ENCODE measurements at places on chromosomes 11 and 22.

DNA sequence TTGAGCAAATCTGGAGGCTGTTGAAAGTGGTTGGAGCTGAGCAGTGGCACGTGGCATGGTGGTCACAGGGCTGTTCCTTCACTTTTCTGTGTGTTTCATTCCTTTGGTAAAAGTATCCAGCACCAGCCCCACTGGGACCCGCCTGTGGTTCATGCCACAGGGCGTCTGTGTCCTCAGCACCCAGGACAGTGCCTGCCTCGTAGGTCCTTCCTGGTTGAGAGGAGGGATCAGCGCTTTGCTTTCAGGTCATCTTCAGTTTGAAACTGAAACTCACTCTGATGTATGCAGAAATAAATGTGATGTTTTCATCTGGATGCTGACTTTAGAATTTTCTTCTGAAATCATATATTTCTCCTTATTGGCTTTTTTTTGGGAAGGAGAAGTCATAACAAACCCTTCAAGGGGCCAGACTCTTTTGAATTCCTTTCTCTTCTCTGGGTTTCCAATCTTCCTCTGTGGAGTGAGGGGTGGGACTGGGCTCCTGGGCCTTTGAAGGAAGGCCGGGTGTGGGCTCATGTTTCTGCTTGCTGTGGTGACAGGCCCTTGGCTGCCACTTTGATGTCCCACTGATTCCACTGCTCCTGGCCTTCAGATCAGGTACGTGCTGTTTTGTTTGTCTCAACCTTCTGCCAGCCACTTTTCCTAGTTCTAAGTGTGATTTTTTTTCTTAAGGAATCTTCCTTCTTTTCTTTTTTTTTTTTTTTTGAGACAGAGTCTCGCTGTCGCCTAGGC is 26.2 kb downstream of the TBC1D22A start:
- peak; percentile 34 for DNase-seq

- DNase-seq = no peak
These were observed 530.8 kb downstream of the BUD13 start for GRCh38 chr11:116242006-116242405.

GRCh38 chr11:58923300-58923788 is 15.9 kb upstream of the GLYATL1 start:
- no peak for DNase-seq

GRCh38 chr11:12686246-12687060 is 12.2 kb downstream of the TEAD1 start:
- no peak for DNase-seq

- DNase-seq = no peak
These were observed 450.1 kb upstream of the B3GAT1 start for GRCh38 chr11:134862105-134862502.

DNA sequence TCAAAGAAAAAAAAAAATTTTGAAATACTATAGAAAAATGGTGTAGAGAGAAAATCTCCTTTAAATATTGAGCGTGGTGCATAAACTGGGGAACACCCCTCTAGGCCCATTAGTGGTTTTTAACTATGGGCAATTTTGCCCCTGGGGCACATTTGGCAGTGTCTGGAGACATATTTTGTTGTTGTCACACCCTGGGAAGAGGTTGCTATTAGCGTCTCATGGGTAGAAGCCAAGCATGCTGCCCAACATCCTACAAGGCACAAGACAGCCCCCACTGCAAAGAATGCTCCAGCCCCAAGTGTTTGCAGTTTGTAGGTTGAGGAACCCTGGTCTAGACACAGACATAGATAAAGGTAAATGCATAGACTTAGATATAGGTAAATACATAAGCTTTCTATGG is 92.6 kb downstream of the KIAA1671 start:
- no peak for DNase-seq

DNA sequence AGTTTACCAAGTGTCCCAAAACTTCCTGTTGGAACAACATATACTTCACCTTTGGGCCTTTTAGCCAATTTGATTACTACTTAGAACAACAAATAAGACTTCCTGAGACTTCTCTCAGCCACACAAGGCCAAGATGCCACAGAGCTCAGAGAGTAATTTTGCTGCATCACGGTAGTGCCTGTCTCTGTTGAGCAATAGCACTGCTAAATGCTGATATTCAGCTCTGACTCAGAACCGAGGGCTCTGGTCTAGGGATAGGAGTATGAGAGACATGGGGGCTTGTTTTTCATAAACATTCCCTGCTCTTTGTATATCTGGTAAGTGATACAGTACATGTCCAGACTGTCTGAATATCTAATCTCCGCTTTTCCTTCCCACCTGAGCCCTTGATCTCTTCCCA is 260.4 kb upstream of the ARHGAP20 start:
- DNase-seq = no peak

DNA sequence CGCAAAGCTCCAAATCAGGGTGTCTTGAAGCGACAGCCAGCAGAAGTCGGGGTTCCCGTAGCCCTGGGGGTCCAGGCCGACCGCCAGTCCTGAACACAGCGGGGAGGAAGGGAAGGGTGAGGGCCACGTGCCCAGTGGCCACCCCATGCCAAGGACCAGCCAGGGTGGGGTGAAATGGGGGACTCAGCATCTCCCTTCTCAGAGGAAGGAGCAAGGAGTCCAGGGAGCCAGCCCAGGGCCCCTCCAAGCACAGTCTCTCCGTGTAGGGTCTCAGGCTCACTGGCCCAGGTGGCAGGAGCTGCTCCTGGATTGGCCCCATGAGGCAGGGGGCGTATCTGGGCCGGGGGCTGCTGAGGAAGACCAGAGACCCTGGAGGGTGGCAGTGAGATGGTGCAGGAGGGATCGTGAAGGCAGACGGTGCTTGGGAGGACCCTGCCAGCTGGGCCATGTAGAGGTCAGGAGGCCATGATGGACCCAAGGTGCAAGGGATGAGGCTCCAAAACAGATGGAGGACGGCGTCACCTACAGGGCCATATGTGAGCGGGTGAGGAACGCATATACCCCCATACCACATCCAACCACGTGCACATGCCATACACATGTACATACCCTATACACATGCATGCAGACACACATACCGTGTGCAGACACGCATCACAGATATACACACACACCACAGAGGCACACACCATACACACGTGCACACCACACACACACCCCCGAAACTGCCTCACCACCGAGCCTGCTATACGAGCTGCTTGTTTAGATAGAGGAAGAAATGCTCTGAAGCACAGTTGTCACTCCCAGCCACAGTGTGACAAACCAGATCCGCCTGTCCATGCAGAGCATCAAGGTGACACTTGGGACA is 34.4 kb downstream of the TRMU start:
- peak; percentile 18 for DNase-seq

- peak; percentile 54 for DNase-seq
These were observed 41.7 kb upstream of the AQP11 start for GRCh38 chr11:77547863-77548551.

- no peak for DNase-seq
These were observed 12.4 kb downstream of the CYTH4 start for GRCh38 chr22:37294747-37295146.

Measured in CD4-positive, alpha-beta T cell treated with Interleukin-12 subunit alpha and Interleukin-12 subunit beta, for 1 hour (primary cell).